ENCODE measurements at places on chromosomes 4 and X. TPM values are rescaled to one million over a fixed set of nuclear protein-coding genes. Genes with fewer than 3 reads are reported as not detected.

Gene CORIN
- total RNA-seq: not detected

Gene ARX
- total RNA-seq: not detected

Gene CSN1S1
- not detected for total RNA-seq

Gene PABPC1L2B
- not detected for total RNA-seq

DNA sequence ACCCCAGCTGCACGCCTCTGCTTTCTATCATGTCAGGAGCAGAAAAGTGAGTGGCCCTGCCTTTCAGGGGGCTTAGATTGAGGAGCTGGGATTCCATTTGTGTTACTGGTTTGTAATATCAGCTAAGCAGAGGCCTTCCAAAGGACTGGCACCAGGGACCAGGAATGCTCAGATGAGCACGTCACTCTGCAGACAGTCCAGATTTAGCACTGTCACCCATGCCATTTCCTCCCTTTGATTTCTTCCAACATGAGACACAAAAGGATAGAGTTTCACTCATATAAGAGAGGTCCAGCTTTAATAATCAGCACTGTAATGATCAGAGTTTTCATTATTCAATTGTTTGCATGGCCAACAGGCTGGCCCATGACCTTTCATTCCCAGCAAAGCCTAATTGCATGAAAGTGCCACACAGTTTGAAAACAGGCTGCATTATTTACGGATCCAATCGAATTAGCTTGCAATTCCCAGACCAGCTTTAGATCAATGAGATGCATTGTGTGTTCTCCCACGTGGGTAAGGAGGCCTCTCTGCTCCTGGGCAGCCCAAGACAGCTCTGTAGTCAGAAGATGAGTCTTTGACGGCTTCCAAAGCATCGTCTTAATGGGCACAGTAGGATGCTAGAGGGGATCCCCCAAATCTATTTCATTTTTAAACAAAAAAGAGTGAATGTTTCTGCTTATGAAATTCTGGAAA is 9.8 kb upstream of the SLC2A9 start:
- no peak for DNase-seq

GRCh38 chrX:9088896-9089295 is 55.0 kb upstream of the FAM9B start:
- no peak for DNase-seq

DNA sequence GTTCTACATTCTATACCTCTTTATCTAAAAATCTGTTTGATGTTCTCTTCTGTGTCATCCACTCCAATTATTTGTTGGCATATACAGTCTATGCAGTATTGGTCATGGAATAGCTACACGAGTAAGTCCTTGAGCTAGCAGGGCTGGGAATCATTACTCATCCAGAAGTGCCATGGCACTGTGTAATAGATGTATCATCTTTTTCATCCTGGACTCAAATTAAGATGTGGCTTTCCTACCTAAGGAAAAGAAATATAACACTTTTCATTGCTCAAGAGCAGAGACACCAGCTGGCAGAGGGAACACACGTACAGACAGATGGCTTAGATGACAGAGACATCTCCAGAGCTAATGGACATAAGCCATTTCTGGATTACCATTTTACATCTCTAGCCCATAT is 159.8 kb downstream of the FAM13A start:
- peak; percentile 4 for DNase-seq

DNA sequence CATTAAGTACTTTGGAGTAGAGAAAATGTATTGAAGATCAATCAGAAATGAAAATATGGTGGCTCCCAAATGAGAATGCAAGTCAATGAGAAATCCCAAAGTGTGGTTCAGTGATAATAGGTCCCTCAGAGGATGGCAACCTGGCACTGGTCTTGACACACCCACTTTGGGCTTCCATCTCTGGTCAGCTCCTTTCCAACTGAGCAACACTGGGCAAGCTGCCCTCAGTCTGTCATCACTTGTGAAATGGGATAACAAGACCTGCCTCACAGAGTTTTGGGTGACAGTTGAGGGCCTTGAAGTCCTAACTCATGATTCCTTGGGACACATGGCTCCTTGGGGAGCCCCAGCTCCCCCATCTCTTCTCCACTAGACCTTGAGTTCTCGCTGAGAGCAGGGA is 29.0 kb upstream of the MAMLD1 start:
- DNase-seq: no peak

DNA sequence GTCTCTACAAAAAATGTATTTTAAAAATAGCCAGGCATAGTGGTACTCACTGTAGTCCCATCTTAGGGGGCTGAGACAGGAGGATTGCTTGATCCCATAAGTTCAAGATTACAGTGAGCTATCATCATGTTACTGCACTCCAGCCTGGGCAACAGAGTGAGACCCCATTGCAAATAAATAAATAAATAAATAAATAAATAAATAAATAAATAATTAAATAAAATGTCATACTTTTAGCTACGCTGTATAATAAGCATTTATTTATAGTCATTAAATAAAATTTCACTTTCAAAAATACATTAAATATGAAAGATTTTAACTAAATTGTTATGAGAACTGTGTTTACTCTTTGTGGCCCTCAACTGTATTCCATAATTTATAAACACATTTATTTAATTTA is 1124.2 kb downstream of the PCDH7 start:
- DNase-seq: no peak

GRCh38 chrX:95383778-95384177 is 1300.9 kb upstream of the DIAPH2 start:
- peak; percentile 32 for DNase-seq

DNA sequence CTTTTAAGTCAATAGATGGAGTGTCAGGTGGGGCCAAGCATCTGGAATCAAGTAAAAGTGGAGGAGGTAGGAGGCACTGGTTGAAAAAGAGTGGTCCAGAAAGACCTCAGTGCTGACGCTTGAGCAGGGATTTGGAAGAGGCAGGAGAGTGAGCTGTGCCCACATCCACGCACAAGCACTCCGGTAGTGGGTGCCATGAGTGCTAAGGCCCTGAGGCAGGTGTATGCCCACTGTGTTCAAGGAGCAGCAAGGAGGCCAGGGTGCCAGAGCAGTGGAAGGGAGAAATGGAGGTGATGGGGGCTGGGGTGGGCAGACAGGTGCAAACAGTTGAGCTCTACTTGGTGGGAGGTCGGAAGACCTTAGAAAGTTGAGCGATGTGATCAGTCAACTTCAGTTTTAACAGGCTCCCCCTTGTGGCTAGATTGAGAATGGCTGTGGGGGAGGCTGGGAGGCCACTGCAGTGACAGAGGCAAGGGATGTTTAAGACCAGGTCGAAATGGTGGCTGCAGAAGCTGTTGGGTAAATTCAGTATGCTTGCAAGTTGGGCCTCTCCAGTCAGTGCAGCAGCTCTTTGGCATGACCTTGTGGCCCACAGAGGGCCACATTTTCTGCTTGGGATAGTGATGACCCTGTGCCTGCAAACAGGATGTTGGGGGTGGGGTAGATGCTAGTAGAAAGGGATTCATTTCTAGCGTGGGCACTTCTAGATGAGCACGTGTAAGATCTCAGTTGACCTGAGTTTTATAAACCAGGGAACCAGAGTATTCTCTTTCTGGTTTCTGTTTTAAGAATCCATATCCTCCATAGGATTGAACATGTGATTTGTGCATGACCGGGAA is 12.7 kb downstream of the TKTL1 start:
- DNase-seq: peak; percentile 73

DNA sequence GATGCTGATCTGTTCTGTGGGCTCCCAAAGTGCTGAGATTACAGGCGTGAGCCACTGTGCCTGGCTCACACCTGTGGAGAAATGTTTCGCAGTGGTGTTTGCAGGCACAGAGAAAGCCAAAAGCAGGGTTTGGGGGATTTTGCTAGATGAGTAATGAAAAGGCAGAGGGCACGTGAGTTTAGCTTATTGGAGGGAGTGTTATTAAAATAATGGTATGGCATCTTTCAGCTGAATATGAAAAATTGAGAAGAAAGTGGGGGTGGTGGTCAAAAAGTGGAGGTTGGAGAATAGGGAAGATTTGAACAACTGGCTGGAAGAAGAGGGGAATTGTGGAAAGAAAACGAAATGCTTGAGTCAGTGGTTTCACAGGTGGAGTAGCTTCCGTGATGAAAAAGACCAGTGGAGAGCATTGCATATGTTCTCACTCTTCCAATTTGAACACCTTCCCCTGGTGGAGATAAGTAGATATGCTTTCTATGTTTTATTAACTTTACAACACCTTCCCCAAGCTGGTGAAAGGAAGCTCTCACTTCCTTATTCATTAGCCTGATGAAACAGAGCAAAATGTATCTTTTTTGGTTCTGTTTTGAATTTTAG is 1.1 kb upstream of the CHST7 start:
- no peak for DNase-seq

DNA sequence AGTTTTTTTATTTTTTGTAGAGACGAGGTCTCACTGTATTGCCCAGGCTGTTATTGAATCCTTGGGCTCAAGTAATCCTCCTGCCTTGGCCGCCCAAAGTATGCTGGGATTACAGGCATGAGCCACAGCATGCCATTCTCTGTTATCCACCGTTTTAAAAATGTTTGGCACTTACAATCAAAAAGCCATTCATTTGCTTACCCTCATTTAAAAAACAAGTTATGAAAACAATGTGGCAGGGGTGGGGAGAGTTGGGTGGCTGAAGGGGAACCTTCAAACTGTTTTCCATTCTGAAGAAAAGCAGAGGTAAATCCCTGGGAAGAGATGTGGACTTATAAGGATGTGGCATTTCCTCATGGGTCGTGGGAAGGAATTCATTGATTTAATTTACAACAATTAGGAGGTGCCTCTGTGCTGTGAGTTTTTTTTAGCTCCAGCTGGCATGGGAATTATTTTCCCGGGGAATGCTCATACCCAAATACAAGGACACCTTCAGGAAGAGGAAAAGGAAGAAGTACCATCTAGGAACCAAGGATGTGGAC is 103.5 kb downstream of the MID1 start:
- no peak for DNase-seq

- DNase-seq: no peak
Measured at GRCh38 chr4:1614502-1614853, 69.6 kb downstream of the FAM53A start.

DNA sequence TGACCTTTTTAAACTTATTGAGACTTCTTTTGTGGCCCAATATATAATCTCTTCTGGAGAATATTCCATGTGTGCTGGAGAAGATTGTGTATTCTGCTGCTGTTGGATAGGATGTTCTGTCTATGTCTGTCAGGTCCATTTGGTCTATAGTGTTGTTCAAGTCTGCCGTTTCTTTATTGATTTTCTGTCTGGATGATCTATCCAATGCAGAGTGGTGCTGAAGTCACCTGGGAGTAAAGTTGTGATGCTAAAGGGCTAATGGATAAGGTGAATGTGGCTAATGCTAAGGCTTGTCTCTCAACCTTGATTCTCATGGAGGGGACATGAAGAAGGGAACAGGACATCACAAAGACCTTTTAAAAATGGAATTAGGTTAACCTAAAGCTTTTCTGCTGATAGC is 72.0 kb upstream of the AP1S2 start:
- no peak for DNase-seq

GRCh38 chrX:2425286-2426071 is 75.3 kb downstream of the DHRSX start:
- DNase-seq: no peak

GRCh38 chrX:136622568-136622967 is 25.4 kb upstream of the CD40LG start:
- no peak for DNase-seq

DNA sequence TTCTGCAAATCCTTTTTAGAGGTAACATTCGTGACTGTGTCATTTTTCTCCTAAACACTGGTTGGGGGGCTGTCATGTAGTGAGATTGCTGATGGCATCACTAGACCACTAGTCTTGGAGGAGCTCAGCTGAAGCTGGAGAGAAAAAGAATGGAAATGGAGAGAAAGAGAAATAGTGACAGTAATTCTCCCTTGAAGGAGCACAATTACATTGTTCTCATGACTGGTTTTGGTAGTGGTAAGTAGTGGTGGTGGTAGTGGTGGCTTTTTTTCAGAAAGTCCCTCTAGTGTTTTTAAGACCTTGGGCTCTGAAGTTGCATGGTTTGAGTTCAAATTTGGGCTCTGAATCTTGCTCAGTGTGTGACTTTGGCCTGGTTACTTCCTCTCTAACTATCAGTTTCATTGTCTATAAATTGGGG is 99.8 kb downstream of the LARP7 start:
- no peak for DNase-seq

- no peak for DNase-seq
Measured at GRCh38 chr4:112946127-112946526, 103.3 kb upstream of the ANK2 start.

DNA sequence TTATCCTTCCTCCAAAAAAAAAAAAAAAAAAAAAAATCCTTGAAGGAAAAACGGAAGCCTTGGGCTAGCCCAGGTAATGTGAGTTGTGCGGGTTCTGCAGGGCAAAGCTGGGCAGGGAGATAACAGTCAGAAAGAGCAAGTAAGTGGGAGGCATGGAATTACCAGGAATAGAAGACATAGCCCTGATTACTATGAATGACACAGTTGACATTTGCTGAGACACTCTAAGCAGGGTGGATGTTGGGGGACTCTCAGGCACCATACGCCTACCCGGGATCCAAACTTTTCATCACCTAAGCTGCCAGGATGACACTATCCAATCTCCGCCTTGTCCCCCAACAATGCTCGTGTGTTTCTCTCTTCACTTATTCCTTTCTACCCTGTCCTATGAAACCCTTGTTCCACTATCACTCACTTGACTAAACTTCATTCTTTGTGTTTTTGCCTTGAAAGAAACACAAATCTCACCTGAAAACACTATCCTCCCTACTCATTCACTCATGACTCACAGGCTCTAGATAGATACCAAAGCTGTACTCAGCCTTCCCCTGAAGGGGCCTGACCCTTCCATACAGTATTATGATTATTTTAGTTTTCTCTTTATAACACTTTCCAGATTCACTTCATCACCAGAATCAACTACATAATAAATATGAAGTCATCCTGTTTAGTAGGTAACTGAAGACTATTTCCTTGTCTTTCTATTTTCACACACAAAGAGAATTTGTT is 158.4 kb downstream of the INPP4B start:
- no peak for DNase-seq

DNA sequence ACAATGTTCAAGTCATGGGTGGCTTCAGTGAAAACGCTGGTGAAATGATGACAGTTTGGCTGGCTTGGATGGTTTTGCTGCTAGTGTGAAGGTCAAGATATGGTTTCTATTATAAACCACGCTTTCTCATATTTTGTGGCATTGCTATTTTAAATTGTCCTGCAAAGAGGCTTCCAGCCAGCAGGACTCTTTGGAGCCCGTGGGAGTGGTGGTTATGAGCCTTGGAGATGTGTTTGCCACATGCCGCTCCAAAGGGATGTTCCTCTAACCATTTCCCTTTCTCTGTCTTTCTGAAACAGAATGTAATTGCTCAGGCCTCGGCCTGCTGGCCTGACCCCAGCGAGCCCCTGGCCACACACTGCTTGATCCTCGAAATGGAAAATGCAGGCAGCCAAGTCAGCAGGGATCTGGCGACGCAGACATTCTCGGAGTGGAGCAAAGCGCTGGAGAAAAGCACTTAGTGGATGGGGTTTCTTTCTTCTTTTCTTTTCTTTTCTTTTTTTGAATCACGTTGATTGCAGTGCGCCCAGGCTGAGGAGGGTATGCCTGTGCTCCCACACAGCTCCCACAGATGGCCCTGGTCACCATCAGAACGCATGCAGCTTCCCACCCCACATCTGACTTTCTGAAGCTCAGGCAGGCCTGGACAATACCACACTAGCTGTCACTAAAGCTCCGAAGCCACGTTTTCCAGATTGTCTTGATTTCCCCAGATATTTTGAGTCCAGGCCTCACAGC is 114.0 kb downstream of the ENPP6 start:
- no peak for DNase-seq

- DNase-seq: no peak
Measured at GRCh38 chr4:74598611-74599325, 153.8 kb downstream of the AREG start.

- no peak for DNase-seq
Measured at GRCh38 chr4:47073647-47074046, 42.3 kb downstream of the GABRB1 start.

- no peak for DNase-seq
Measured at GRCh38 chr4:8556341-8557150, 23.6 kb upstream of the GPR78 start.

All from PC-3 (cell line).